ENCODE measurements at places on chromosomes 7 and 10. TPM values are rescaled to one million over a fixed set of nuclear protein-coding genes. Genes with fewer than 3 reads are reported as not detected.

Gene VPS37D
- total RNA-seq, result 3.3 TPM

Gene FAM180A
- total RNA-seq, result 11.4 TPM

Gene IFIT1B
- not detected for total RNA-seq

Gene SLC26A3
- not detected for total RNA-seq

Gene SPDYE2B
- not detected for total RNA-seq

Gene CNNM1
- total RNA-seq, result 0.10 TPM

Gene PIP
- not detected for total RNA-seq

Gene TMEM236
- total RNA-seq, result 0.30 TPM

Gene FAM131B
- 0.57 TPM for total RNA-seq

Gene FAM241B
- total RNA-seq, result 2.8 TPM

Gene IQUB
- 0.32 TPM for total RNA-seq

Gene MPP7
- 15.3 TPM for total RNA-seq

Gene DPY19L1
- 25.0 TPM for total RNA-seq

- peak; percentile 84 for DNase-seq
These were observed 47.6 kb upstream of the ITGB1 start for GRCh38 chr10:33005322-33006301.

GRCh38 chr10:129761981-129762956 lies 201.8 kb downstream of the EBF3 start:
- DNase-seq, result no peak

DNA sequence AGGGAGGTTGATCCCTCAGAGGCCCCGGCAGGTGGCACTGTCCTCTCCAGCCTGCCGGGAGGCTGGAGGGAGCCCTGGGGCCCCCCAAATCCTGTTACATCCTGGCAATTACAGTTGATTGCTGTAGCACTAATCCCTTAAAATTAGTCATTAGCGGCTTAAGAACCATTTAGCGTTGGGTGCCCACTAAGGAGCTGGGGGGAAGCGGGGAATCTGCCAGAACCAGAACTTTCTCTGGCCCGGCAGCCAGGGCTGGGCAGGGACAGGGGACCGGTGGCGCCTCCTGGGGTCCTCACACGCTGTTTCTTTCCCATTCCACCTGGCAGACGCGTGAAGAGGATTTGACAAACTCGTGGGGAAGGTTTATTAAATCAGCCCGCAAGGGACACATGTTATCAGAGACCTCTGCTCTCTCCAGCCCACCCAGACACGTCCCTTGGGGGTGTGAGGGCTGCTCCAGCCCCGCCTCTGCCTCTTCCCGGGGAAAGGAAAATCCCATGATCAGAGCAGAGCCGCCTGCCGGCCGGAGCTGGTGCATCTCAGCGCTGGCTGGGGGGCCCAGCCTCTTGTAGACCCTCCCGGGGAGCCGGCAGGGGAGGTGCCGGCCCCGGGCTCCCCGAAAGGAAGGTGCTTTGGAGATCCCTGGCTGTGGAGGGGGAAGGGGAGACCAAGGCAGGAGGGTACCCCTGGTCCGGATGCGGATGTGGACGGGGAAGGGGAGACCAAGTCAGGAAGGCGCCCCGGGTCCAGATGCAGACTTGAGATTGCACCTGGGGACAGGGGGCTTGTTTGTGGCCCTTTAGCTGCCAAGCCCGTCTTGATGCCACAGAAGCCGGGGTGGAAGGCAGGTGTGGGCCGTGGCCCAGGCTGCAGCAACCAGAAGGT lies 142.7 kb downstream of the ELFN1 start:
- no peak for DNase-seq

DNA sequence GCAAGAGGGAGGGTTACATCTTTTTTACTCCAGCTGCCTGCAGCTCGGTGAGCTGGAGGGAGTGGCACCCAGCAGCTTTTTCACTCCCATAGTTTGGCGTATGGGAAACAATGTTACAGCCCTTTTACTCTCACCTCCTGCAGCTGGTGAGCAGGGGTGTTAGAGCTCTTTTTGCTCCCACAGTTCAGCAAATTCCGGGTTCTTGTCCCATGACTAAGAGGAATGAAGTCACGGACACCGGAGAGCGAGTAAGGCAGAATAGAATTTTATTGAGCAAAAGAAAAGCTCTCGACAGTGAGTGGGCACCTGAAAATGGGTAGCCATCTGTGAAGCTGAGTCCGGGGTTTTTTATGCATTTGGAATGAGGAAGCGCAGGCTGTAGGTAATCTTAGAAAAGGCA lies 446.6 kb downstream of the GFRA1 start:
- no peak for DNase-seq

GRCh38 chr10:119245272-119245671 lies 37.9 kb downstream of the GRK5 start:
- no peak for DNase-seq

- no peak for DNase-seq
These were observed 254.3 kb upstream of the GNAI1 start for GRCh38 chr7:79880312-79880711.

GRCh38 chr7:149161241-149161848 lies 14.1 kb downstream of the ZNF398 start:
- no peak for DNase-seq

- DNase-seq, result no peak
These were observed 93.6 kb downstream of the ARHGAP22 start for GRCh38 chr10:48511066-48511874.

DNA sequence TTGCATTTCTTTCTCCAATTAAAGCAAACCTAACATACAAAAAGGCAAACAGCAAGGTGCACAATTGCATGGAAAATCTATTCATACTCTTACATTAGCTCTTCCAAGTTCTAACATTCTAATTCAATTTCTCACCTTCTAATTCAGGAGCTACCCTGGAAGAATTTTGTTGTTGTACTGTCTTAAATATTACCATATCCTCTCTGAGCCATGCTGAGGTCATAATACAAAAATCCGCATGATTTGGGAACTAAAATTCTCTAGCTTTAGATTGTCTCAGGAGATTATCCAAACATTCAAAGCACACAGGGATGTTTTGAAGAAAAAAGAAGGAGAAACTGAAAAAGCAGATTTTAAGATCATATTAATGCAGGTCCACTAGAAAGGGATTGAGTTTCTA lies 229.9 kb downstream of the KIAA1217 start:
- DNase-seq, result no peak

- DNase-seq, result no peak
These were observed 542.1 kb upstream of the IGFBP3 start for GRCh38 chr7:46463170-46463569.

- no peak for DNase-seq
These were observed 20.8 kb upstream of the NRP1 start for GRCh38 chr10:33355274-33355673.

GRCh38 chr7:22732556-22733126 lies 5.6 kb downstream of the IL6 start:
- no peak for DNase-seq

- no peak for DNase-seq
These were observed 160.1 kb upstream of the AOAH start for GRCh38 chr7:36884351-36884750.

GRCh38 chr10:22219308-22219707 lies 1.5 kb upstream of the EBLN1 start:
- DNase-seq, result no peak

DNA sequence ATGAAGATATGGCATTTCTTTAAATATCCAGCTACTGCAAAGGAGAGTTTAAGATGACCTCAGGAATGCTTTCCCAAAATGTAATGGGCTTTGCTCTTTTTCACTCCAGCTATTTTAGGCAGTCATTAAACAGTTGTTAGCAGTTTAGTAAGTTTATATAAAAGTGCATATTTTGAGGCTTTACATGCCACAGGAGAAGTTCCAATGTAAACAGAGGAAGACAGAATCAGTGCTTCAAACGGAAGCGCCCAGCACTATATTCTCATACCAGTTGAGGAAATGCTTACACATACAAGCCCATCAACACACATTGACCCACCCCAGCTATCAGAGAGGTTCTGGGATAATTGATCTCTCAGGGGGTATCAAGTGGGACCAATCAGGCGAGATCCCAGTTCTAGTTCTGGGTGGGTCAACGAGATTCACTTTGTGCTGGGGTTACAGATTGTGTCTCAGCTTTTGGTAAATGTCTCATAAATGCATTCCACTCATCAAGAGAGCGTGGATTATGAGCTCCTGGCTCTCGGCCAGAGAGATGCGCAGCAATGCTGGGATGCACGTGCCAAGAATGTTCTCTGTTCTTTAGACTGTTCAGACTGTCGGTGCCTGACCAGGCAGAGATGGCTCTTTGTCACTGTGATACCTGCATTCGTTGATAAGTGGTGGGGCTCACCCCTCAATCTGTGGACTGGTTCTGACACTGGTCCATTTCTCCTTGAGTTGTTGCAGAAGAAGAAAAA lies 55.0 kb downstream of the CACNB2 start:
- peak; percentile 33 for DNase-seq

DNA sequence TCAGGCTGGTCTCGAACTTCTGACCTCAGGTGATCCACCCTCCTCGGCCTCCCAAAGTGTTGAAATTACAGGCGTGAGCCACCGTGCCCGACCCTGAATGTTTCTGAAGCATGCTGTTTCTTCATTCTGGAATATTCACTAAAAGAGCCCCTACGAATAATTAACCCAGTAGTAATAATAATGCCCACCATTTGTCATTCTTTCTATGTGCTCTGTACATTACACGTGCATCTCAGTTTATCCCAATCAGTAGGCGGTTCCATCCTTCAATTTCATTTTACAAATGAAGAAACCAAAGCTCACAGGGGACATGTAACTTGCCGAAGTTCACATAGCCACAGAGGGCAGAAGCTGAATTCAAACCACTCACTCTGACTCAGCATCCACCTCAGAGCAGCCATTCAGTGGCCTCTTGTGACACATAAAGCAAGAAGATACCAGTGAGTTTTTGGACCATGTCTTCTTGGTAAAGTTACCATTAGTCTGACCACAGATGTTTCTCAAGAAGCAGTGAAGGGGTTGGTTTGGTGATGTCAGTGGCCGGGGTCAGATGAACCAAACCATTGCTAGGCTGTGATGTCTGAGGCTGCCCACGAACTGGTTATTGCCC lies 71.9 kb upstream of the DUSP5 start:
- DNase-seq, result no peak

DNA sequence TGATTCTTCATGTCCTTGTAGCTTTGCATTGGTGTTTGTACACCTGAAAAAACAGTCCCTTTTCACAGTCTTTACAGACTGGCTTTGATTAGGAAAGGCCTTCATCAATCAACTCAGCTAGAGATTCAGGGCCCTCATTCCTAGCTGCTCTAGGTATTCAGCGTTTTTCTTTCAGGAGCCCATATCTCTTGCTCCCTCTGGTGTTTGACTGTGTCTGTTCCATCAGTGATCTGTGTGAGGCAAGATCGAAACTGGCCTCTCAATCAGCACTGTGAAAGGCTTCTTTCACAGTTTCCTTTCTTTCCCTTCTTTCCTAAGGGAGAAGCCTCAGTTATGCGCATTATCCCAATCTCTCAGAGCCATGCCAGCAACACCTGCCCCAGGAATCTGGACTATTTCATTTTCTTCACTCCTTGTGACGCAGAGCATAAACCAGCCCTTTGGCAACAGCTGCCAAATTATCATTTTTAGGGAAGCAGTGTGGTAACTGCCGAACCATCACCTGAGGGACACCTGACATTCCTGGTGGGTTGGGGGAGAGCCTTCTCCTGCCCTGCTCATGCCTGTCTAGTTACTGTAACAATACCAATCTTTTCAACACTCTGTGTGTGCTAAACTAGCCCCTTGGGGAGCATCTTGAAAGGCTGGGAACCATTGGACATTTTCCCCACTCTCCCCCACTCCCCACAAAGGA lies 75.7 kb upstream of the CCDC71L start:
- no peak for DNase-seq

DNA sequence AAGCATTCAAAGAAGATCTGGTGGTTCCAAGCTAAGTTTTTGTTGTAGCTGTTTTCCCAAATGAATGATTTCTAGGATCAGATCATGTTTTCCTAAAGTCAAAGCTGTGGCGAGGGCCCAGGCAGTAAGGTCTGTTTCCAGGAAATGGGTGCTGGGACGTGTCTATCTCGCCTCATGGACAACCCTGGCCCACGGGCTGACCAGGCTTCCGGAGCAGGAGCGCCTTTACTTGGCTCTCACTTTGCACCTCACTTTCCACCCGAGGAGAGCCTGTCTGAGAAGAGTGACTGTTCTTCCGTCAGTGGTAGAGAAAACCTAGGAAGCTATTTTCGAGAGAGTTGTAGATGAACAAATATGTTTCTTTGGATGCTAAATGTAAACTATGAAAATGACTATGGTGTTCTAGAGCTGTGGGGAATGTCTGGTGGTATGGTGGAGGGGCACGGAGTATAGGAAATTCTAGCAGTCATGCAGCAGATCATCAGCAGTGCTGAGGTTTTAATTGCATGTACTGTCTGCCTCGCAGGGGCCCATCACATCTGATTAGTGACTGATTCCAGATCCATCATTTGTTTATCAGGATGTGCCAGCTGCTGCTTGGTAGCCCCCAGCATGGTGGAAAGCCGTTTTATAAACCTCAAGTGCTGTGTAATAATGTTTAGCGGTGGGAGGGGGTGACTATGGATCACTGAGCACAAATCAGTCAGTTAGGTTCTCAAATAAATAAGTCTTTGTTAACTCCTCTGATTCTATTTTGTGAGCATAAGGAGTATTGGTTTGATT lies 66.6 kb downstream of the VWC2 start:
- no peak for DNase-seq

- DNase-seq, result no peak
These were observed 62.0 kb upstream of the NAMPT start for GRCh38 chr7:106346678-106347217.

DNA sequence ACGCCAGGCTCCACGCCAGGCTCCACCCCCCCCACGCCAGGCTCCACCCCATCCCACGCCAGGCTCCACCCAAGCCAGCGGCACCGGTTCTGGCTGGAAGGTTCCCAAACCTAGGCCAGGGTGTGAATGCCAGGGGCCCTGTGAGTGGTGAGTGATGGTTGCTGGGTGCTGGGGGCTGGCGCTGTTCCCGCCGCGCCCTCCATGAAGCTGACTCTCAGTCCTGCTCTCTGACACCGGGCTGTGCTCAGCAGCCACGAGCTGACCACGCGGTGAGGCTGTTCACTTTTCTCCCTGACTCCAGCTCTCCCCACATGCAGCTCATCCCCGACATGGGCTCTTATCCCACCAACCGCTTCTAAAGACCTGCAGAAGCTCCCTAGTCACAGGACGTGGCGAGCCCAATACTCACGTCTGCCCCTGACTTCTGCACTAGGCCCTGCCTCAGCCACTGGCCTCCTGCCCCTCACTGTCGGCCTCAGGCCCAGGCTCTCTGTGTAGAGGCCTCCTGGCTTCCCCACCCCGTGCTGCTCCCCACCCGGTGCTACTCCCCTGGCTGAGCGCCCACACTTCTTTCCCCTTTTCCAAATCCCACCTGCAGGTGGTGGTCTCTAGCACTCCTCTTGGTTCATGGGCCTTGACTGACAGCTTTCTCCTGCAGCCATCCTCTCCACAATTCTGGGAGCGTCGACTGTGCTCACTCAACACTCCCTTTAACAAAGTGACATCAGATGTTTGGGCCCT lies 603.0 kb downstream of the PTPRN2 start:
- no peak for DNase-seq

- DNase-seq, result peak; percentile 55
These were observed 74.4 kb upstream of the EFCAB10 start for GRCh38 chr7:105655500-105656380.
